ENCODE measurements at places on chromosomes 3 and 15. TPM values are rescaled to one million over a fixed set of nuclear protein-coding genes. Genes with fewer than 3 reads are reported as not detected.

DNA sequence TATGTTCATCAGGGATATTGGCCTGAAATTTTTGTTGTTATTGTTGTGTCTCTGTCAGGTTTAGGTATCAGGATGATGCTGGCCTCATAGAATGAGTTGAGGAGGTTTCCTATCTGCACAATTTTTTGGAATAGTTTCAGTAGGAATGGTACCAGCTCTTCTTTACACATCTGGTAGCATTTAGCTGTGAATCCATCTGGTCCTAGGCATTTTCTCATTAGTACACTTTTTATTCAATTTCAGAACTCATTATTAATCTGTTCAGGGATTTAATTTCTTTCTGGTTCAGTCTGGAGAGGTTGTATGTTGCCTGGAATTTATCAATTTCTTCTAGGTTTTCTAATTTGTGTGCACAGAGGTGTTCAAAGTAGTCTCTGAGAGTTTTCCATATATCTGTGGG is 57.0 kb downstream of the STRIT1 start:
- DNase-seq: peak; percentile 21

- peak; percentile 56 for DNase-seq
Observed at GRCh38 chr15:59388670-59389069, 16.0 kb upstream of the MYO1E start.

- DNase-seq: no peak
Observed at GRCh38 chr3:52233108-52233591, 5.8 kb downstream of the TWF2 start.

GRCh38 chr15:99719096-99719541 is 14.1 kb downstream of the LYSMD4 start:
- peak; percentile 90 for DNase-seq

DNA sequence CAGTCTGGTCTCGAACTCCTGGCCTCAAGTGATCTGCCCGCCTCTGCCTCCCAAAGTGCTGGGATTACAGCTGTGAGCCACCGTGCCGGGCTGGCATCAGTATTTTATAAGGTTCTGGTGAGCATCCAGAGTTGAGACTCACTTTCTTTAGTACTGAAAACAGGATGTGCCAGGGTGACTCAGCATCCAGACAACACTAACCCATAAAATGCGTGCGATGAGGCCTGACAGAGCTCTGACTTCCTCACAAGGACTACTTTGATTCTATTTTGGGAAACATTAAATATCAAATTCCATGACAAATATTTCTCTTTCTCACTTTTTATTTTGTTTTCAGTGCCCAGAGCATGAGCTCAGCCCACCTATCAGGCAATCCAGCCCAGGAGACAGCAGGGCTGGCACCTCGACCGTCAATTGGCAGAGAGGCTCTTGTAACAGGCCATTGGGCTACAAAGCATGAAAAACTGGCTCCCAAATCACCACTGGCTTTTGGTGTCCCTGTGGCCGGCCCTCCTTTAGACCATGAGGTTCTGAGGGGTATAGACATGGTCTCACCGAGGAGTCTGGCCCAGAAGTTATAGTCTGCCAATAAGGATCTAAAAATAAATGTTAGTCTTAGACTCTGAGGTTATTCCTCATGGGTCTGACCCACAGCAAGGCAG is 75.0 kb downstream of the FEM1B start:
- DNase-seq: peak; percentile 99

DNA sequence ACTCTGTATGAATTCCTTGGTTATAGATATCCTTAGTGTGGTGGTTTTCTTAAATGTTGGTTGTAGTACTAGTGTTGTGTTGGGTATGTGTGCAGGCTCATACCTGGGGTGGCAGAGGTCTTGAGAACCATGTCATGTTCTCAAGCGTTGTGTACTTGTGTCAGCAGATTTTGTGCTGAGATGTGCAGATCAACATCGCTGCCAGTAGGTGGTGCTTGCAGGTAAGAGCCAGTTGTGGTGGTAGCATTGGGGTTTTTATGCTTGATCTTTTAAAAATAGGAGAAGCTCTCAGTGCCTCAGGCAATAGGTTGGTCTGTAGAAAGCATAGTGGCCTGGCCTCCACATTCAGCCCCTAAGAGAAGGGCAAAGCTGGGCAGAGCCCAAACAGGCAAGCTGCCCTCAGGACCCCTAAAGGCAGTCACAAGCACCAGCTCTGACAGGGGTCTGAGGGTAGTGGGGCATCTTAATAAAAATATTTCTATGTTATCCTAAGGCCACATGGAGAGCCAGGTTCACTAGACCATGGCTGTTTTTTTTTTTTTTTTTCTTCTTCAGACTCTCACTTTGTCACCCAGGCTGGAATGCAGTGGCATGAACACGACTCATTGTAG is 164.0 kb downstream of the IL20RB start:
- peak; percentile 43 for DNase-seq

DNA sequence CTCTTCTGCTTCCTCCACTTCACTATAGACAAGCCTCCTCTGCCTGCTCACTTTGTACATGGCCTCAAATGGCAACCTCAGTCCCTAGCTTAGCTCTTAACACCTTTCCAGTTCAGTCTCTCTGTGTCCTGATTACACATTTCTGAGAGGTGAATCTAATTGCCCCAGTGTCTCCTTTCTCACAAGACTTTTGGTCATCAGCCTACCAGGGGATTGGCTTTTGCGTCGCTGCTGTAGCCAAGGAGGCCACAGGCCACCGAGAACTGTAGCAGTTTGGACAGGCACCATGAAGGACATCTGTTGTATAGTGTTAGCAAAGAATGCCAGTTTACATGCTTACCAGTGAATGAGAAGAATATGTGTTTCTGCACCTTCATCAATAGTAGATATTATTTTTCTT is 8.5 kb downstream of the IREB2 start:
- DNase-seq: no peak

DNA sequence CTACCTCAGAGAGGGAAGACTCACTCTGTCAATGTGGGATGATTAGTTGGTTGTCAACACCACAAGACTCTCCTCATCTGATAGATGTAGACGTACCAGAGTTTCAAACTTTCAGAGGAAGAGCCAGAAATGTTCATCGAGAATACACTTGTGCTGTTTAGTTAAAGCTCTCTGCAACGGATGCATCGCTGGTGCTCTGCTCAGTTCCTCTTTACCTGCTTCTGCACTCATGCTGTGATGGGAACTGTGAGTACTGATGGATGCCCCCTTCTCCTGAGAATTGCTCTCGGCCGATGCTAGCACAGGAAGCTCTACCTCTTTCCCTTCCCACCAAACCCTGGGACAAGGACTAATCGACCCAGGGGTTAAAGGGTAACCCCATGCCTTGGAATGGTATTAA is 51.8 kb upstream of the CCDC54 start:
- DNase-seq: no peak

NANOGP8 gene
- total RNA-seq: not detected

CPN2 gene
- 0.10 TPM for total RNA-seq
